ENCODE measurements at places on chromosomes 11 and 22.

- no peak for DNase-seq
These were observed 31.7 kb upstream of the PDE3B start for GRCh38 chr11:14611939-14612338.

DNA sequence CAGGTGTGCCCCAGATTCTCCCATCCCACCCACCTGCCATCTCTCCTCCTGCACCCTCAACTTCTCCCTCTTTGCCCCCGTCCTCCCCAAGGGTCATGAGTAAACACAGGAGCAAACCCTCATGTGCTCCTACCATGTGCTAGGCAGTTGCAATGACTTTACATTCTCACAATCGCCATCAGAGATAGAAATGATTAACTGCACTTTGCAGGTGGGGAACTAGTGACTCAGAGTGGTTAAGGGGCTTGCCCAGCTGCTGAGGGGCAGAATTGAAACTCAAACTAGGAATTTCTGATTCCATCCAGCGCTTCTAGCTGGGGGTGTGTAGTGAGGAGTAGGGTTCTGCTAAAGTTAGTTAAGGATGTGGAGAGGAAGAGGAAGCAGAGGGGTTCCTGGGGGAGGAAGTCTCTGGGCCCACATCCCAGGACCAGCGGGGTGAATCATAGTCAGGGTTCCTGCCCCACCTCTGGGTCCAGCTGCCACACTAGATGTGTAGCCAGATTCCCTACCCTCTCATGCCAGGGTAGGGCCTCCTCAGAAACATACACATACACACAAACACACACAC lies 16.0 kb upstream of the PRG2 start:
- DNase-seq = peak; percentile 76

GRCh38 chr11:8998017-8998416 lies 5.8 kb downstream of the NRIP3 start:
- DNase-seq = no peak

DNA sequence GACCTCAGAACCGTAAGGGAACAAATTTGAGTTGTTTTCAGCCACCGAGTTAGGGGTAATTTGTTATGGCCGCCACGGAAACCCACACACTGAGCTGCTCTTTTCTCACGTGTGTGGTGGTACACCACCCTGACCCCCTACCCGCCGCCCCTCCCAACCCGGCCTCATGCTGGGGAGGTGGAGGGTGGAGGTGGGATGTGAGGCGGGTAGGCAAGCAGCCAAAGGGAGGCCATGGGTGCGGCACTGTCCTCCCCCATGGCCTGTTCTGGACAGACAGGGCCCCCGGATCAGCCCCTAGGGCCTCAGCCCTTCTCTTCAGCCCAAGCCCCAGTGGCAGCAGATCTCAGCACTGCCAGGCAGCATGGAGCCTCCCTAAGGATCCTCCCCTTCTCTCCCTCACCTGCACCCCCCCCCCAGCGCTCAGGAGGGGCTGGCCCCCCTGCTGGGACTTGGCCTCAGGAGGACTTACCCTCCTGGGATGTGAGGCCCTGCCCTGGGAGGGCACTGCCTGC lies 7.9 kb downstream of the PRR5 start:
- no peak for DNase-seq

GRCh38 chr11:56509439-56509838 lies 18.3 kb upstream of the OR5M8 start:
- no peak for DNase-seq

GRCh38 chr11:120827198-120827597 lies 196.7 kb upstream of the TBCEL start:
- no peak for DNase-seq

DNA sequence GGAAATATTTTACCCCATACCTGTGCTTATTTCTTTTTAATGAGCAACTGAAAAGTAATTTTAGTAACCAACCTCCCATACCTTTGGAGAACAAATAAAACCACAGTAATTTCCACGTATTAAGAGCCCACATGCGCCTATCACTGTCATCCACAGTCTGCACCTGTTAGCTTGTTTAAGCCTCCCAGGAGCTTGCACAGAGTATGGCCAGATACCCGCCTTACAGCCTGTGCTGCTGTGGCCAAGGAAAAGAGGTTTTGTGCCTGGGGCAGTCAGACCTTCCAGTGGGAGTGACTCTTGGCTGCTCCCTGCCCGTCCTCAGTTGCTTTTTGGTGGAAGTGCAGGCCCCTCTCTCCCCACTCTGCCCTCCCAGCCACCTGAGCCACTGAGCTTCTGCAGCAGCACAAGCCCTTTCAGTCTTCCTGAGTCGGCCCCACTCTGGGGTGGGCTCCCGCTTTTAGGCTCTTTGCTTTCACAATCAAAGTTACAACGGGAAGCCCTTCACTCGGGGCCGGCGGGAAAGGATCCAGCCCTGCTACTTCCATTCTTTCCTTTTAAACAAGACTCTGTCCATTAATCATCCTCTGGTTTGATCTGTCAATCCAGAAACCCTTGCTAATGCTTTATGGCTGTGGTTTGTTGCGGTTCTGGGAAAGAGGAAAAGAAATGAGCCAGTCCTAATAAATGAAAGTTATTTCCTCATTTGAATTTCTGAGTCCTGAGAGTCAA lies 308.8 kb downstream of the TBC1D22A start:
- DNase-seq = no peak

- DNase-seq = no peak
These were observed 12.3 kb downstream of the ROBO3 start for GRCh38 chr11:124877631-124877909.

DNA sequence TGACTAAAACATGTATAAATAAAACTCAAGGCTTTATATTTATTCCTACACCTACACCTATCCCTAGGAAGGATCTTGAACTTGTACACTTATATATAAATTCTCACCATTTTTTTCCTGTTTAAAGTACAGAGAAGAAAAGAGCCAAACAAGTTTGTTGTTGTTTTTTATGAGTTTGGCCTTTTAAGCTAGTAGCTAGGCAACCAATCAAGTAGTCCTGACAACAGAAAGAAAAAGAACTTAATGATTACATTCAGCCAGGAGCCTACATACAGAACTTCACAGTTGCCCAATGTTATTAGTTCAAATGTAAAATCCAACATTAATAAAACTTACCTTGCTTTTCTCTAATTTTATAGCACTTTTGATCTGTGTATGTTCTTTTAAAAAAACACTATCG lies 316.2 kb downstream of the SOX6 start:
- DNase-seq = no peak

- no peak for DNase-seq
These were observed 844.5 kb upstream of the RAG2 start for GRCh38 chr11:37442576-37442975.

- no peak for DNase-seq
These were observed 16.1 kb downstream of the LMO2 start for GRCh38 chr11:33875621-33876294.

Measured in kidney capillary endothelial cell (primary cell).